ENCODE measurements at places on chromosomes 12 and 14.

DNA sequence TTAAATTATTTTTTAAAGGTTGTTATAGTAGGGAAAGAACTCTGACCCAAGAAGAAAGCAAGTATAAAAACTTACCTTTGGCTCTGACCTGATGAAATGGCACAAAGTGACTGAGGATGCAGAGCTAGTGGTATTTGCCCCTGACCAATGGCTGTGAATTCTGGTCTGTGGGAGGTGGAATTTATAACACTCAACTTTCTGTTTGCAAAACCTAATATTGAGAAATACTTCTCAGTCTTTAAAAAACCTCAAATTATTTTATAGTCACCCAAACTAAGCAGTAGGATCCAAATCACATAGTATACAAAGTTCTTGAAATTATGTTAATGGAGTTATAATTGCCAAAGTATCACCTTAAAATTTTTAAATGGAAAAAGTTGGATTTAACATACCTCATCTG lies at the start of gene EPYC:
TSS of gene EPYC (minus strand) at position 101 of the 400 bp plus-strand sequence. CDS start 2,407 bp downstream, outside the sequence.
- H3K36me3 ChIP-seq: no peaks in the 10 kb centered on the region
- no peaks in the 10 kb centered on the region for H3K27me3 ChIP-seq
- no peak for DNase-seq
- no peak within 1 kb of the TSS for H3K27ac ChIP-seq
- H3K4me1 ChIP-seq: peaks cover 1% of the 10 kb centered on the region

GRCh38 chr12:105289114-105289904 lies 41.2 kb upstream of the C12orf75 start:
- no peak overlapping the region for H3K4me3 ChIP-seq
- DNase-seq: no peak
- no peak overlapping the region for H3K27ac ChIP-seq
- H3K4me1 ChIP-seq: no peaks in the 10 kb centered on the region
- peaks cover 12% of the 10 kb centered on the region for H3K27me3 ChIP-seq
- no peaks in the 10 kb centered on the region for H3K36me3 ChIP-seq

GRCh38 chr14:71891970-71892369 lies 40.3 kb upstream of the RGS6 start:
- DNase-seq: no peak
- H3K27ac ChIP-seq: no peak overlapping the region
- H3K27me3 ChIP-seq: peaks cover 6% of the 10 kb centered on the region
- H3K4me3 ChIP-seq: no peak overlapping the region

DNA sequence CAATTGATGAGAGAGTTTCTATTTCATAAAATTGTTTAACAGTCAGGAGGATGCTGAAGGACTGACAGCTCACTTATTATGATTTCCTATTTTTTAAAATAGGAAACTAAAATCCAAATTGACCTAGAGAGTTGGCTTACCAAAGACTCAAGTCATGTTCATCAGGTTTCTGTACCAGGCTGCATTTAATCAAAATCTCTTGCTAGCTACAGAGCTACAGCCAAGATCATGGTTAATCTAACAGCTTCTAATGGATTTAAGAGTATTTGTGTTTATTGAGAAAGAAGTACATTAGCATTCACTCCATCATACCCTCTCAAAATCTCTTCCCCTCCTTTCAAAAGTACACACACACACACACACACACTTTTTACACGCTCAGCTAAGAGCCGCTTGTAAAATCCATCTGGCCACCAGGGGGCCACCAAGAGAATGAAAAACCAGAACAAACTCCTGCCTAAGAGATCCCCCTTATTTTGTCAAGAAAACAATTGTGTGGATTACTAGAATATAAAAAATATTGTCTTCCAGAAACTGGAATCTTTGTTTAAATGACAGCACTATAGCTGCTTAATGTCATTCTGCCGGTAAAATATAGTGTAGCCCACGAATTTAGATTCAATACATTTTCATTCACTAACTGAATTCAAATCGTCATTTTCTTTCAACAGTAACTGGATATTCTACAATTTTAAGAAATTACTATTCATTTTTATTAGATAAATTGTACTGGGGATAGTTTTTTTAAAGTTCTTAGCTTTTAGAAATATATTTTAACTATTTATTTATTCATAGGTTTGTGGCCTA lies 334.0 kb downstream of the BTG1 start:
- no peak overlapping the region for H3K27ac ChIP-seq
- H3K4me1 ChIP-seq: peaks cover 8% of the 10 kb centered on the region
- H3K27me3 ChIP-seq: no peaks in the 10 kb centered on the region
- no peak overlapping the region for H3K4me3 ChIP-seq

GRCh38 chr14:84555493-84555892 lies 974.5 kb upstream of the FLRT2 start:
- H3K36me3 ChIP-seq: no peaks in the 10 kb centered on the region
- no peak overlapping the region for H3K27ac ChIP-seq
- H3K4me3 ChIP-seq: no peak overlapping the region
- DNase-seq: no peak
- no peaks in the 10 kb centered on the region for H3K27me3 ChIP-seq

- peaks cover 29% of the 10 kb centered on the region for H3K36me3 ChIP-seq
- peaks cover 27% of the 10 kb centered on the region for H3K4me1 ChIP-seq
- no peak for DNase-seq
Observed at GRCh38 chr14:53124786-53125185, 28.3 kb downstream of the DDHD1 start.

- peaks cover 4% of the 10 kb centered on the region for H3K36me3 ChIP-seq
- peak overlapping the region; percentile 81 for H3K27ac ChIP-seq
- peak overlapping the region; percentile 48 for H3K4me3 ChIP-seq
- peak; percentile 24 for DNase-seq
- H3K4me1 ChIP-seq: peaks cover 70% of the 10 kb centered on the region
Observed at GRCh38 chr12:123057513-123058265, 77.2 kb downstream of the ARL6IP4 start.

DNA sequence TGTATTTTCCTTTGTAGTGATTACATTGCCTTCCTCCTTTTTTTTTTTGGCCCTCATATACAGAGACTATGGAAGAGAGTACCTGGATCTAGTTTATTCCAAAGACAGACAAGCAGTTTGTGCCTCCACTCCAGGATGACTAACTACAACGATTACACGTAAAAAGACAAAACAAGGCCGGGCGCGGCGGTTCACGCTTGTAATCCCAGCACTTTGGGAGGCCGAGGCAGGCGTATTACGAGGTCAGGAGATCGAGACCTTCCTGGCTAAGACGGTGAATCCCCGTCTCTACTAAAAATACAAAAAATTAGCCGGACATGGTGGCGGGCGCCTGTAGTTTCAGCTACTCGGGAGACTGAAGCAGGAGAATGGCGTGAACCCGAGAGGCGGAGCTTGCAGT lies 2.2 kb downstream of the CERS5 start:
- H3K4me1 ChIP-seq: peaks cover 14% of the 10 kb centered on the region
- no peaks in the 10 kb centered on the region for H3K27me3 ChIP-seq
- DNase-seq: no peak

DNA sequence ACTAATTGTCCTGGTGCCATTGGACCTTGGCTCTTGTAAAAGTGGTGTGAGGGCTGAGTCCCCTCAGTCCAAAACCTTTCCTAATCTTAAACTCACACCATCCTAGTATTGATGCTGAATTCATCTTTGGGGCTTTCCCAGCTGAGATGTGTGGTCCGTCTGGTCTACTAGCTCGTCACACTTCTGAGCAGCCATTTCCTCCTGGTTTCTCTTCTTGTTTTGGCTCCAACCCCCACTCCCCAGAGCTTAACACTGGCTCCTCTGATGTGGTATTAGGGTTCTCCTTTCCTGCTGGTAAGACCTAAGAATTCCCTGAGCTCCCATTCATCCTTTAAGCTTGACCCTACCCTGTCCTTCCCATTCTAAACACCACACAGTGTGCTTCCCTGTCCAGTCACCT lies 900.6 kb downstream of the VRK1 start:
- no peak for DNase-seq
- no peaks in the 10 kb centered on the region for H3K27me3 ChIP-seq
- H3K4me1 ChIP-seq: peaks cover 6% of the 10 kb centered on the region
- H3K4me3 ChIP-seq: no peak overlapping the region
- H3K27ac ChIP-seq: no peak overlapping the region

DNA sequence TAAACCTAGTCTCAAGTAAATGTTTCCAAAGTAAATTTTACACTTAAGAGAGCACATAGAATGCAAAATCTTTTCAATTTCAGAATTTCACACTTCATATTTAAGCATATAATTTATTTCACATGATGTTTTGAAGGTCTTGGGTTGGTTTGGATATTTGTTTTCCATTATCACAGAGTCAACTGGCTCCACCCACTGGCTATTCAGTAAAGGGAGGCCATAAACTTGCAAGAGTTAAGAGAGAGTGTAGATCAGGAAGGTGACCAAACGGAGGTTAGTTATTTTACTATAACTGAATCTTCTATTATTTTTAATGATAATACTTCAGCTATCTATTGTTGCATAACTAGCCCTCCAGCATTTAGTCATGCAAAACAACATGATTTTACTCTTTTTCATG lies 6.2 kb upstream of the CPNE8 start:
- H3K4me1 ChIP-seq: peaks cover 6% of the 10 kb centered on the region
- no peak overlapping the region for H3K4me3 ChIP-seq
- no peaks in the 10 kb centered on the region for H3K36me3 ChIP-seq

DNA sequence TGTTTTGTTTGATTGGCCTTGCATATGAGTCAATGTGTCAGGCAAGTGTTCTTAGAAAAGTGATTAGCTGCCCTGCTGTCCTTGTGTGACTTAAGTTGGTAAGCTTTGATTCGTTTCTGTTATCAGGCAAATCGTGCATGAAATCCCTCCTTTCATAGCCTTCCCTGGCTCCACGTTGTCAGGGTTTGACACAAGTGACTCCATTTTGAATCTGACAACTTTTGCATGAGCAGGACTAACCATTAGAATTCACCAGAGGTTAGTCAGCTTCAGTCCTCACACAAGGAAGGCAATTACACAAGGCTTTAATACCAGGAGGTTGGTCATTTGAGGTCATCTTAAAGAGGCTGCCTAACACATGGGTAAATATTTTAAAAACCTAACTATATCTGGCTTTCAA lies 68.2 kb downstream of the GPATCH2L start:
- no peaks in the 10 kb centered on the region for H3K27me3 ChIP-seq
- H3K4me3 ChIP-seq: no peak overlapping the region
- H3K27ac ChIP-seq: no peak overlapping the region
- no peaks in the 10 kb centered on the region for H3K4me1 ChIP-seq

GRCh38 chr14:103164006-103164405 lies 40.7 kb downstream of the TNFAIP2 start:
- DNase-seq: no peak
- H3K36me3 ChIP-seq: no peaks in the 10 kb centered on the region
- peaks cover 34% of the 10 kb centered on the region for H3K27me3 ChIP-seq
- H3K4me1 ChIP-seq: no peaks in the 10 kb centered on the region
- no peak overlapping the region for H3K27ac ChIP-seq
- H3K4me3 ChIP-seq: no peak overlapping the region

- no peak overlapping the region for H3K4me3 ChIP-seq
- peaks cover 5% of the 10 kb centered on the region for H3K36me3 ChIP-seq
- no peak for DNase-seq
- H3K27ac ChIP-seq: peak overlapping the region; percentile 32
- peaks cover 86% of the 10 kb centered on the region for H3K27me3 ChIP-seq
Observed at GRCh38 chr12:53991077-53991460, 6.1 kb downstream of the HOXC10 start.

GRCh38 chr12:79988368-79988767 lies 53.5 kb upstream of the PPP1R12A start:
- no peaks in the 10 kb centered on the region for H3K4me1 ChIP-seq
- no peak overlapping the region for H3K4me3 ChIP-seq

DNA sequence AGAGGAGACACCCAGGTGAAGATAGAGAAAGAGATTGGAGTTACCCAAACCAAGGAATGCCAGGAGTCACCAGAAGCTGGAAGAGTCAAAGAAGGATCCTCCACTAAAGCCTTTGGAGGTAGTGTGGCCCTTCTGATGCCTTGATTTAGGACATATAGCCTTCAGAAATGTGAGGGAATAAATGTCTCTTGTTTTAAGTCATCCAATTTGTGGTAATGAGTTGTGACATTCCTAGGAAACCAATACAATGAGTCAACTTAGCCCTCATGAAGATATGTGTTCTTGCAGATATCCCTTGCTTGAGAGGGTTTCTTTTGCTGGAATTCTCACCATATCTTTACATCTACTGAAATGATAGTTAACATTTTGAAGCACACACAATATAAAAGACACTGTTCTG lies 58.8 kb downstream of the CCER1 start:
- H3K36me3 ChIP-seq: no peaks in the 10 kb centered on the region
- no peaks in the 10 kb centered on the region for H3K4me1 ChIP-seq
- no peak overlapping the region for H3K27ac ChIP-seq
- no peak for DNase-seq
- no peak overlapping the region for H3K4me3 ChIP-seq

- H3K27ac ChIP-seq: no peak overlapping the region
- DNase-seq: no peak
- H3K4me1 ChIP-seq: peaks cover 2% of the 10 kb centered on the region
- no peaks in the 10 kb centered on the region for H3K27me3 ChIP-seq
- peaks cover 56% of the 10 kb centered on the region for H3K36me3 ChIP-seq
Observed at GRCh38 chr12:122054842-122055520, 23.6 kb upstream of the MLXIP start.

DNA sequence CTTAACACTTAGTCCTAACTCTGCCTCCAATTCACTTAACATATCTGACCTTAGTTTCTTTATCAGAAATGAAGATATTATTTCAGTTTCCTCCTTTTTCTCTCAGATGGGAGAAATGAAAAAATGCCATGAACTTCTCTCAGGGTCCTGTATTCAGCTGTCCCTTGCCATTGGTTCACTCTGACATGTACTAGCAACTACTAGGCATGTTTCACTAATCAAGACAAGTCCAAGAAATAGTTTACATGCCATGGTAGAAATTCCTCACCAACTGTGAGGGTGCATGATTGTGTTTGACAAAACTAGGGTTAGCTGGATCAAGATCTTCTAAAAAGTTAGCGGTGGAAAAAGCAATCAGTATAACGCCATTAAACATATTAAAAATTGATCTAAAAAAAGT lies 7.0 kb upstream of the ATXN7L3B start:
- peaks cover 6% of the 10 kb centered on the region for H3K27me3 ChIP-seq
- H3K4me1 ChIP-seq: peaks cover 2% of the 10 kb centered on the region
- DNase-seq: no peak
- peaks cover 5% of the 10 kb centered on the region for H3K36me3 ChIP-seq
- H3K27ac ChIP-seq: no peak overlapping the region
- no peak overlapping the region for H3K4me3 ChIP-seq

GRCh38 chr12:26734510-26735248 lies 98.3 kb downstream of the ITPR2 start:
- peaks cover 15% of the 10 kb centered on the region for H3K36me3 ChIP-seq
- H3K27me3 ChIP-seq: no peaks in the 10 kb centered on the region
- H3K4me3 ChIP-seq: no peak overlapping the region
- H3K27ac ChIP-seq: no peak overlapping the region
- peaks cover 54% of the 10 kb centered on the region for H3K4me1 ChIP-seq

DNA sequence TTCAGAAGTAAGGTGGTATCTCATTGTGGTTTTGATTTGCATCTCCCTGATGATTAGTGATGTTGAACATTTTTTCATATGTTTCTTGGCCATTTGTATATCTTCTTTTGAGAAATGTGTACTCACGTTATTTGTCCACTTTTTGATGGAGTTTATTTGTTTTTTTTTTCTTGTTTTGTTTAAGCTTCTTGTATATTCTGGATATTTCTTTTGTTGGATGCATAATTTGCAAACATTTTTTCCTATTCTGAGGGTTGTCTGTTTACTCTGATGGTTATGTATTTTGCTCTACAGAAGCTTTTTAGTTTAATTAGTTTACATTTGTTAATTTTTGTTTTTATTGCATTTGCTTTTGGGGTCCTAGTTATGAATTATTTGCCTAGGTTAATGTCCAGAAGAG lies 927.4 kb upstream of the LRFN5 start:
- no peak for DNase-seq
- no peak overlapping the region for H3K4me3 ChIP-seq
- no peaks in the 10 kb centered on the region for H3K36me3 ChIP-seq
- no peaks in the 10 kb centered on the region for H3K27me3 ChIP-seq
- H3K27ac ChIP-seq: no peak overlapping the region

All from stimulated activated naive B cell treated with anti-CD40 and anti-IgM and Interleukin-4, amounts not matched to agents 10 μg/mL and 1 μg/mL and 100 μg/mL, for 72 hours (primary cell).